ENCODE measurements at places on chromosomes 1 and 21.

GRCh38 chr1:77064246-77064645 lies 155.0 kb downstream of the PIGK start:
- no peak for DNase-seq

DNA sequence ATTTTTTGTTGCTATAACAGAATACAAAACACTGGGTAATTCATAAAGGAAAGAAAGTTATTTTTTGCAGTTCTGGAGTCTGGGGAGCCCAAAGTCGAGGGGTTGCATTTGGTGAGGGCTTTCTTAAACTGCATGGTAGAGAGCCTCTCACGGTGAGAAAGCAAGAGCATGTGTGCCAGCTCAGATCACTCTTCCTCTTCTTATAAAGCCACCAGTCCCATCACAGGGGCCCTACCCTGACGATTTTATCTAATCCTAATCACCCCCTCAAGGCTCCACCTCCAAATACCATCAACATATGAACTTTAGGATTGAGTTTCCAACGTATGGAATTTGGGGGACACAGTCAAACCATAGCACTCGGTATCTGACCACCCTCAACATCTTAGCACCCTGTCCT lies 1.0 kb upstream of the STRIP1 start:
- no peak for DNase-seq

GRCh38 chr1:231103961-231104360 lies 57.9 kb upstream of the TRIM67 start:
- DNase-seq, result no peak

DNA sequence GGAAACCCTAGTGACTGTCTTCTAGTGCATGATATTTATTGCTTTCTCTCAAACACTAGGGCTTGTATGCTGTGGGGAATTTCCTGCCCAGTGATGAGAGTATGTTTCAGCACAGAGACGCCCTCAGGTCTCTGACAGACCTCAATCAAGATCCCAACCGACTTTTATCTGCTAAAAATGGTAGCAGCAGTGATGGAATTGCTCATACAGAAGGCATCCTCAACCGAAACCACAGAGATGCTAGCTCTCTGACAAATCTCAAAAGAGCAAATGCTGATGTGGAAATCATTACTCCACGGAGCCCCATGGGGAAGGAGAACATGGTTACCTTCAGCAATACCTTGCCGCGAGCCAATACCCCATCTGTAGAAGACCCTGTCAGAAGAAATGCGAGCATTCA lies 41.3 kb downstream of the PLPPR4 start:
- DNase-seq, result no peak

GRCh38 chr1:102853136-102853535 lies 255.2 kb downstream of the COL11A1 start:
- no peak for DNase-seq

DNA sequence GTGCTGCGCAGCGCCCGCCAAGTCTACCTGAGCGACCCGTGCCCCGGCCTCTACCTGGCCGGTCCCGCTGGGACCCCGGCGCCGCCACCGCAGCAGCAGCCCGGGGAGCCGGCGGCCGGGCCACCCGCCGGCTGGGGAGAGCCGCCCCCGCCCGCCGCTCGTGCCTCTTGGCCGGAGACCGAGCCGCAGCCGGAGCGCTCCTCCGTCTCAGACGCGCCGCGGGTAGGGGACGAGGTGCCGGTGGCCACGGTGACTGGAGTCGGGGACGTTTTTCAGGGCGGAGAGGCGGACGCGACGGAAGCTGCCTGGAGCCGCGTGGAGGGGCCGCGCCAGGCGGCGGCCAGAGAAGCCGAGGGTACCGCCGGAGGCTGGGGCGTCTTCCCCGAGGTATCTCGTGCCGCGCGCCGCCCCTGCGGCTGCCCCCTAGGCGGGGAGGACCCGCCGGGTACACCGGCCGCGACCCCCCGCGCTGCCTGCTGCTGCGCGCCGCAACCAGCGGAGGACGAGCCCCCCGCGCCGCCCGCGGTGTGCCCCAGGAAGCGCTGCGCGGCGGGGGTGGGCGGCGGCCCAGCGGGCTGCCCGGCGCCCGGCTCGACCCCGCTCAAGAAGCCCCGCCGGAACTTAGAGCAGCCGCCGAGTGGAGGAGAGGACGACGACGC lies 646 bp downstream of the IER5 start:
- no peak for DNase-seq

DNA sequence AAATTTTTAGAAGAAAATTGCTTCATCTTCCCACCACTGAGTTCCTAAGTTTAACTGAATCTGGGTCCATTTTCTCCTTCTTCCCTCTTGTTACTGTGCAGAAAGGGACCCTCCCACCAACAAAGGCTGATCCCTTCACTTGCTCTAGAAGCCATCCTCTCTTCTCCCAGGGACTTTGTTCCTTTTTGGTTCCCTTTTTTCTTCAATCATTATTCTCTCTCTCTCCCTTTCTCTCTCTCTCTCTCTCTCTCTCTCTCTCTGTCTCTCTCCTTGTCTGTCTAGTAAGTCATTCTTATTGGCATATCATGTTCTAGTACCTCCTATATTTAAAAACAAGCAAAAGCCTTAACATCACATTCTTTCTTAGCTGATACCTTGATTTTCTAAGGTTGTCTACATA lies 31.7 kb upstream of the GADD45A start:
- no peak for DNase-seq

GRCh38 chr1:26490155-26490554 lies 17.9 kb downstream of the HMGN2 start:
- DNase-seq, result no peak

- no peak for DNase-seq
These were observed 2.9 kb upstream of the ITGB2 start for GRCh38 chr21:44923480-44924084.

DNA sequence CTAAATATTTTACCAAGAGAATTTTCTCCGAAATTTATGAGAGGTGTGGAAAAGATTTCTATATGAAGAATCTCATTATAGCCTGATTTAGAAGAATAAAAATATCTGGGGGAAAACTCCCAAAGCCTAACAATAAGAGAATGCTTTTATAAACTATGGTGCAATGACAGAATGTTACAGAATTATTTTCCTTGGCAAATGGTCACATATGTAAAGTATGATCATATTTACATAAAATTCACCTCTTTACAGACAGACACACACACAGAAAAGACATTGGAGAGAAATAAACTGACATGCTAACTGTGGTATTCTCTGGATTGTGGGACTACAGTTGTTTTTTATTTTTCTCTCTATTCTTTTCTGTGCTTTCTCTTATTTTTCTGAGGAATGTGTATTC lies 226.3 kb upstream of the USP24 start:
- no peak for DNase-seq

All from vagina (tissue), 2 donors.